ENCODE measurements at places on chromosomes 2 and 18.

DNA sequence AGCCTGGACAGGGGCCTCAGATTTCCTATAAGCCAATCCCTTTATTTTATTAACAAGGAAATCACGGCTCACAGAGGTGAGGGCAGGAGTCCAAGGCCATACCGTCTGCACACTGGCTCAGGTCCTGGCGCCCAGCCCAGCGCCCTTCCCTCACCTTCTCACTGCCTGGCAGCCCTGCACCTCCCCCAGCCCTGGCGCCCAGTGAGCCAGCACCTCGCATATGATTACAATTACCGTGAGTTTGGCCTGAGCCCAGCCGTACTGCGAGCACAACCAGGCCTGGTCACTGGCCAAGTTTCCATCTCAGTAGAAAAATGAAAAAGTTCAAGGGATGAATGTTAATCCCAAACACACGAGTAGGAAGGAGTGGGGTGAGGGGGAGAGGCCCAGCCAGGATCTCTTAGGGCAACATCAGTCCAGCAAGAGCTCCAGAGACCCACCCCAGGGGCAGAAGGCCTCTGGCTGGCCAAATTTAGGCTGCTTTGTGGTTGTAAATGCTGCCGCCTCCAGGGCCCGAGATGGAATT, 68.4 kb downstream of the MCFD2 start:
- DNase-seq = peak; percentile 84

GRCh38 chr2:45567974-45568789, 42.9 kb downstream of the SRBD1 start:
- peak; percentile 50 for DNase-seq

DNA sequence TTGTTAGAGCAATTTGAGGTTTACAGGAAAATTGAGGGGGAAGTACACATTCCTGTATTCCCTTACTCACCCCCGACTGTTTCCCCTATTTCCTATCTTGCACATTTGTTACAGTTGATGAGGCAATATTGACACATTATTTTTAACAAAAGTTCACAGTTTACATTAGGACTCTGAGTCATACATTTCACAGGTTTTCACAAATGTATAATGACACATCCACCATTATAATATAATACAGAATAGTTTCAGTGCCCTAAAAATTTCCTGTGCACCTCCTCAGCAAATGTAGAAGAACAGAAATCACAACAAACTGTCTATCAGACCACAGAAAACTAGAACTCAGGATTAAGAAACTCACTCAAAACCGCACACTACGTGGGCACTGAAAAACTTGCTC, 160.6 kb upstream of the RMP24 start:
- DNase-seq = no peak

DNA sequence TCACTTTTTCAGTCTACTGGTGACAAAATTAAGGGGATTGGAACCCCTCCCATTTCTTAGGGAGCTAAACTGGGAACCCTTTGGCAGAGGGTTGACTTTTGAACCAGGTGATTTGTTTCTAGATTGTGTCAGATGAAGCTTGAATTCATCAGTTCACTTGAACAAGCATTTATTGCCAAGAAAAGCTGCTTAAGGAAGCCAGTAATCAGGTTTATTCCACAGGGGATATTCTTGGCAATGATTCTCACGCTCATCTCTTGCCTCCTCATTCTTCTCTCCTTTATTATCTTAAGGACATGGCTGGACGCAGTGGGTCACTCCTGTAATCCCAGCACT, 101.0 kb downstream of the ALPK2 start:
- DNase-seq = no peak

DNA sequence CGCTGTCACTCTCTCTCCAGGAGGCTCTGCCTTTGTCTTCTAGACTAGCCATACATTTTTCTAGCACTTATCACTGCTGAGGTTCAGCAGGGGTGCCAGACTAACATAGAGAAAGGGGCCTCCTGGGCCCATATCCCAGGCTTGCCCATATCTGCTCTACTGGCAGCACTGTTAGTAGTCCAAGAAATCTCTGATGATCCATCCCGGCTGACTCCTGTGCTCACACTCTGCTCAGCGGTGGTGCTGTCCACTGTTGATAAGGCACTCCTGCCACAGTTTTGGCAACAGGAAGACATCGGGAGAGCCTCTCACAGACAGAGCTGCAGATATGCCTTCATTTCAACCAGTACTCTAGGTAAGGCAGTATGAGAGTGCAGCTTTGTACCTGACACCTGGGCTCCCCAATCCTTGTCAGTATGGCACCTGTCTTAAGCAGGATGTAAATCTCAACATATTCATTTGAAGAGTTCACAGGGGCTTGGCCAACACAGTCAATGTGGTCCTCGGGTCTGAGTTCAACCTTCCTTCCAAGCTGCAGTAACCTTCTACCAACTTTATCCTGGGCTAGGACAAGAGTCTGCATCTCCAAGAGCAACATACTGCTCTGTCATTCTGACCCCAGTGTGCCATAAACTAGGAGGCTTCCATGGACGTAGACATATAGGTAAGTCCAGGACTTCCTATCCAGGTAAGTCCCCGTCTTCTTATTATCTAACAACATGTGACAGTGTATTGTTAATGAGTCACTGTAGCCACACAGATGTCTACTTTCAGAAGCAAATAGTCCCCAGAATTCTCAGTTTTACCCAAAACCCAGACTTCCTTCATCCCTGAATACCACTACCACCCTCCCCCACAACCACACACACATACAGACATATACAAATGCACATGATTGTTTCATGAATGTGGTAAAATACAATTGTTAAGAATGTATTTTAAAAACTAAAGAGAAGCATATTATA, 16.2 kb downstream of the KLF7 start:
- DNase-seq = no peak

DNA sequence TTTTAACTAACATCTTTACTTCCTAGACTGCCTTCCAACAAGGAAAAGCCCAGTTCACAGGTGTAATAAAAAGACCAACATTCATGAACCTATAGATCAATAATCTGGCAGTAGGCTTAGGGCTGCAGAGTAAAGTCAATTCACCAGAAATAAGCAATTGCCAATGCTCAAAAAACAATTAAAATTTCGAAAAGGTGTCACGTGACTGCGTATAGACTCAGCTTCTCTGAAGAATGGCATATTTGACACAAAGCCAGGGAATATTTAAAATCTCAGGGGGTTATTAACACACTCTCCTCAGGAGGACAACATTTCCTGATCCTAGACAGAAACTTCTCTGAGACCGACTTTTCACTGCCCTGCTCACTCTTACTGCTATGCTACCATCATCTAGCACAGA, 245.2 kb upstream of the LRATD1 start:
- no peak for DNase-seq

DNA sequence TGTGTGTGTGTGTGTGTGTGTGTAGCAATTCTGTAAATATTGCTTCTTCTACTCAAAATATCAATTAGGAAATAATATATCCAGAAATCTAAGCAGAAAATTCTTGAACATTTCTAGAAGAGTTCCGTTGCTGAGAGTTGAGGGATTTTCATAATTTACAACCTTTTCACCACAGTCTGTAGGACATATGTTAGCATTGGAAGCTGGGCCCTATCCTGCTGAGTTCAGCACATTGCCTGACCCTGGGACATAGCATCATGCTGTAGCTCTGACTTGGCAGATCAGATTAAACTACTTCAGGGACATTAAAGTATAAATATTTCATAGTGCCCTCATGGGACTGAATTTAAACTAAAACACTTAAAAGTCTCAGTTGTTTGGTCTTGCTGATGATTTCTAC, 129.2 kb upstream of the KCNH7 start:
- DNase-seq = no peak

Data from kidney (tissue), 22 donors.